ENCODE measurements at places on chromosomes 1 and 21. TPM values are rescaled to one million over a fixed set of nuclear protein-coding genes. Genes with fewer than 3 reads are reported as not detected.

DNA sequence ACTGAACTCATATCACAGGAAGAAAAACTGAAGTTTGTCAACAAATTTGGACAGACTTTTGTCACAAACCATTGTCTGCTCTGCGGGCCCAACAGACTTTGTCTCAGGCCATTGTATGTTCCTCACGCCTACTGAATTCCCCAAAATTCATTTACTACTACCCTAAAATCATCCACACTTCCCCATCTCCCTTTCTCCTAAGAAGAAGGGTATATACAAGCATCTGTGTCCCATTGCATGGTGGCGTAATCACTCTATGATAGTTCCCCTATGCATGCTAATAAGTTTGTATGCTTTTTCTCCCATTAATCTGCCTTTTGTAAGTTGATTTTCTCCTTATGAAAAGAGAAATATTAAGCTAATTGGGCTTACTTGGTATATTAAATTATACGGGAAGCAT lies 54.9 kb upstream of the ATF3 start:
- DNase-seq = no peak

DNA sequence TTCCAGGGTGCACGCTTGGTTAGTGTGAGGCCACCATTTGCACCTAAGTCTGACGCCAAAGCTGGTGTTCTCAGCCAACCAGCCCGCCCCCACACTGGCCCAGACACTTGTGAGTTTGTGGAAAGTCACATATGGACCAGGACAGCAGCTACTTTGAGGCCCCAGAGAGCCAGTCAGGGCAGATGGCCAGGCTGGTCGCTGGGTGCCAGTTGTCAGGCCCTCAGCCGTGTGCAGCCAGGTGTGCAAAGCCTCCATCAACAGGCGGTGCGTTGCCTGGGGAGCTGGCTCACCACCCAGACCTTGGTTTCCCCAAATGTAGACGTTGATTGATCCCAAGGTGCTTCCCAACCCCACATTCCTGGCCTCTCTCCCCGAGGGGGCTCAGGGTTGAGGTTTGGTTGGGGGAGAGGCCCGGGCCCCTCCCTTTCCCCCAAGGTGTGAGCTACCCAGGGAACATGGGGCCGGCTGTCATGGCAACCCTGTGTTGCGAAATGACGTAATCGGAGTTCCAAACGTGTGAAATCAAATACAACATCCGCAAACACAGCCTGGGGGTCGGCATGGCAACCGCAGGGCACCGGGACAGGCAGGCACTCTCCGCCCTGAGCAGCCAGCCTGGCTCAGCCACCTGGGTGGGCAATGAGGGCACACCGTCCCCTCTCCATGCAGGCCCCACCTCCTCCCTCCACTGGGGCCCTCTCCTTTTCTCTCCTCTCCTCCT lies 42.2 kb upstream of the WNT4 start:
- DNase-seq = no peak

DNA sequence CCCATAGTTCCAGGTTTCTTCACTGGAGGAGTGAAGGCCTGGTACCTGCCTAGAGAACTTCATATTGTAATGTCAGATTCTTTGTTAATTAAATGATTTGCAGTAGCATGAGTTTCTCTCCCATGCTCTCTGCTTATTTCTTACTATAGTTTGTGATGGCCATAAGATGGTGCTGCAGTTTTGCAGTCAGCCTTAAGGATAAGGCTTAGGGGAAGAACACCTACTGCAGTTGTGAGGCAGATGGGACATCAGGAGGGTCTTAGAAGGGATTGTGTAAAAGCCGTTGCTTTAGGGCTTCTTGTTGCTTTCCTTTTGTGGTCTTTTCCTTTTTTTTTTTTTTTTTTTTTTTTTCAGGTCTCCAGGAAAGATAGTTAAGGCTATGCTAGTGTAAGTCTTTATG lies 61.8 kb downstream of the MACF1 start:
- no peak for DNase-seq

Gene UBL4B
- not detected for total RNA-seq
